ENCODE measurements at places on chromosomes 16 and 17.

DNA sequence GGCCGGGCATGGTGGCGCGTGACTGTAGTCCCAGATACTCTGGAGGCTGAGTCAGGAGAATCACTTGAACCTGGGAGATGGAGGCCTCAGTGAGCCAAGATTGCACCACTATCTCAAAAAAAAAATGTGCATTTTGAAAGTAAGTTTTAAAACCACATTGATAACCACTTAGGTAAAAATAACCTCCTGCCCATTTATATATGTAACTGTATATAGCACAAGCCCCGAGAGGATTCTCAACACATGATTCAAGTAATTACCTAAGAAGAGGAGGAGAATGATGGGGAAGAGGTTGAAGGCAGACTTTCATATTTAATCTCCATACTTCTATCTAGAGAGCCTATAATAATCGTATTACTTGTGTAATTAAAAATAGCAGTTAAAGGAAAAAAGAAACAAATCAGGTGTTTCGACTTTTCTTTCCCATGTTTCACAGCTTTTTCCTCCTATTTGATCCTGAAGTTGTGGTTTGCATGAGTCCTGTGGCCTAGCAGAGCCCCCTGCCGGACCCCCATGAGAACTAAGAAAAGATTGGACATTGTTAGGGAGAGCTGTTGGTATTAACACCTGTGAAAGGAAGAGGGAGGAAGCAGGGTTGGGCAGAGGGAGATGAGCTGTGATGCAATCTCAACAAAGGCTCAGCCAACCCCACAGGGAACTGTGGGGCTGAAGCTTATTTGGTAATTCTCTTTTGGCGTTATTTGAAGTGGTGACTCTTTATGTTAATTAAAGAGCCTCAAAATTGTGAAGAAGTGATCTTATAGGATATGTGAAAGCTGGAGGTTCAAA, 22.1 kb downstream of the PMFBP1 start:
- DNase-seq, result no peak

DNA sequence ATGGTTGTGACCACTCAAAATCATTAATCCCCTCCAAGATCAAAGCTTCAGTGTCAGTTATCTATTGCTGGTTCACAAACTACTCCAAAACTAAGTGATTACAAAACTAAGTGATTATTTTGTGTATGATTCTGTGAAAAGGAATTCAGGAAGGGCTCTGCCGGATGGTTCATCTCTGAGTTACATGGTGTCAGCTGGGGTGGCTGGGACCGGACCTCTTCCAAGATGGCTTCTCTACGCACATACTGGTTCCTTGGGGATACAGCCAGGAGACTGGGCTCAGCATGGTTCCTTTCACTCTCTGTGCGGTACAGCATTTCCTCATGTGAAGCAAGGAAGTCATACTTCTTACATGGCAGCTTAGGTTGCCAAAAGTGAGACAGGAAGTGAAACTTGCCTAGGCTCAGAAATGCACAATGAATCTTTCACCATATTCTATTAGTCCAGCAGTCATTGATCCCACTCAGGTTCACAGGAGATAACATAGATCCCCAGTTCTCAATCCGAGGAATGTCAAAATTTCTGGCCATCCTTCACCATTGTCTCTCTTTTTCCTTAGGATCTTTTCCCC, 97.9 kb upstream of the IRX6 start:
- DNase-seq, result no peak

GRCh38 chr17:6358131-6358530, 76.8 kb downstream of the AIPL1 start:
- DNase-seq, result no peak

GRCh38 chr17:3973495-3974137, 9.4 kb upstream of the ATP2A3 start:
- no peak for DNase-seq

- no peak for DNase-seq
Observed at GRCh38 chr17:27840688-27841087, 40.4 kb upstream of the NOS2 start.

- DNase-seq, result no peak
Observed at GRCh38 chr17:1882836-1883235, 53.0 kb downstream of the RPA1 start.

- no peak for DNase-seq
Observed at GRCh38 chr16:10937068-10937859, 5.0 kb downstream of the DEXI start.

DNA sequence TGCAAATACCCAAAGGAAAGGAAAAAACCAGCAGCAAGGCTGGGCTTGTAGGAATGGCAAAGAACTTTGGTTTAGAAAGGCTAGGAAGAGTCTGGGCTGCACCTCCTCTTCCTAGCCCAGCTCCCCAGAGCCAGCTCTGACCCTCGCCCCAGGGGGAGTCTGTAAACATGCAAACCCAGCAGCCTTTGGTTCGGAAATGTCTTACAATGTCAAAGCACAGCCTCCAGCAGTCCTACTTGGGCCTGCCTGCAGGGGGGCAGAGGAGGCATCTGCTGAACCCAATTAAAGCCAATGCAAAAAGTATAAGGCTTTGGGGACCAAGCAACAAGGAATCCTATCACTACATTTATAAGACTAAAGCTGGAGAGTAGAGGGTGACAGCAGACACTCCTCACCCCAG, 5.0 kb upstream of the FTSJ3 start:
- no peak for DNase-seq

- no peak for DNase-seq
Observed at GRCh38 chr17:33522623-33523022, 229.5 kb upstream of the ASIC2 start.

GRCh38 chr17:4293572-4293971, 29.8 kb upstream of the ANKFY1 start:
- DNase-seq, result no peak

- no peak for DNase-seq
Observed at GRCh38 chr16:17744921-17745572, 274.3 kb upstream of the XYLT1 start.

GRCh38 chr17:40309949-40310510, 1.1 kb downstream of the RARA start:
- no peak for DNase-seq

DNA sequence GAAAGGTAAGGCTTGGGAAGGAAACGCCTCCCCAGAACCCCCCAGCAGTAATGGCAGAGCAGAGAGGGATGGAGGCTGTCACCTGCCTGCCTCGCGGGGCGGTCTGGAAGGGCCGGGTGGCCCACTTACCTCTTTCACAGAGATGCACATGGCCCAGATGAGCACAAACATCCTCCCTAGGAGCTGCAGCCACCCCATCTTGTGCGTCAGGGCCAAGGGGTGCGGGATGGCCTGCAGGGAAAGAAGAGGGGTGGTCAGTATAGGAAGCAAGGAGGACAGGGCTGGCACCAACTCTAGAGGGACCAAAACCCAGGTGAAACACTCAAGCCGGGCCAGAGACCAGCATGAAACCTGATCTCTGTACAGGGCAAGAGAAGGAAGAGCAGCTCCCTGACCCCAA, 29.7 kb downstream of the TRPV3 start:
- DNase-seq, result no peak

DNA sequence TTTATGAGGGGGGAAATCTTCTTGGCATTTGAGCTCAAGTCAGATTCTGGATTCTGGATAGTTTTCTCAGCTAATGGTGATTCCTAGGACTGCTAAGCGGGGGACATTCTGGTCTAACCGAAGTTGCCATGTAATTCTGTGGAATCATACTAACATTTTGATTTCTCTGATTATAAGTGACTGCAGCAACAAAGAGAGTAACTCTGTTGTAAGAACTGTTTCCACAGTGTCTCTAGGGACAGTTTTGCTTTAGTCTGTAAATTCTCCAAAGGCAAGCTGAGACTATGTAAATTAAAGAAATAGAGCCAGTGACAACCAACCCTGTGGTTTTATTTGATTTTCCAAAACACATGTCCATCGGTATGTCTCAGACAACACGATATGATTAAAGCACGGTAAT, 286.2 kb downstream of the IRX3 start:
- DNase-seq, result no peak

DNA sequence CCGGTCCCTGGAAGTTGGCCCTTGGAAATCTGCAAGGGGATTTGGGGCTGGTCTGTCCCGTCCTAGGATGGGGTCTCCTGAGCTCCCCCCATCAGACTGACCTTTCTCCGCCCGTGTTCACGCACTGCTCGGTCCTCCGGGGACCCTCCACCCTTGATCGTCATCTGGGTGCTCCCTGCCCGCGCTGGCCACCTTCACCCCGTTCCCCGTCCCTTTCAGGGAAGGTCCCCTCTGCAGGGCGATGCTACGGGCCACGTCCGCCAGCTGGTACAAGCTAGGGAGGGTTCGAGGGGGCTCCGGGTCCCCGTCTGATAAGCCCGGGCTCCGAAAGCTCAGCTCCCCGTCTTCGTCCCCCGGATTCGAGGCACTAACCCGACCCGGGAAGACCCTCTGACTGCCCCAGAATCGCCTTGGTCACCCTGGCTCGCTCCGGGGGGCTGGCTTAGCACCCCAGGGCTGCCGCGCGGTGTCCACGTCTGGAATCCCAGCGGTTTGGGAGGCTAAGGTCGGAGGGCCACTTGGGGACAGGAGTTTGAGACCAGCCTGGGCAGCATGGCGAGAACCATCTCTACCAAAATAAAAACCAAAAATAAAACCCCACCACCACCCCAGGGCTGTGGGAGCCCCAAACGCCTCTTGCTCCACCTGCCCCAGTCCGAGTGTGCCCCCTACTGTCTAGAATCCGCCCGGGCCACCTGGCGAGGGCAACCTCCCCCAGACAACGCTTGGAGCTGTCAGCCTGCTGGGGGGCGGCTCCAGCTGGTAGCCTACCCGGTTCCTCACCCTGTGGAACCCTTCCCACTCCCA, 1.1 kb upstream of the SLC43A2 start:
- DNase-seq, result peak; percentile 85

DNA sequence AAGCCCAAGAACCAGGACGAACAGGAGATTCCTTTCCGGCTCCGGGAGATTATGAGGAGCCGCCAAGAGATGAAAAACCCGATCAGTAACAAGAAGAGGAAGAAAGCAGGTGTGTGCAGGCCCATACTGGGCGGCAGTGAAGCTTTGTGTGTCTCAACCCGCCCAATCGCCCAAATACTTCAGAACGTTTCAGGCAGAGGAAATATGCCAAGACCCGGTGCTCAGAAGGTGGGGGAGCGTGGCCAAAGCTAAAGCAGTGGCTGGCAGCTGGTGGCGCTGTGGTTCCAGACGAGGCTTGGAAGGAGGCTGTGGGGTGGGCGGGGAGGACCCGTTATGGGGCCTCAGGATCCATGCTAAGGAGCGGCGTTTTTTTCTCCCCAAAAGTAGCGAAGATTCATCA, 1.2 kb downstream of the CCDC137 start:
- DNase-seq, result no peak

DNA sequence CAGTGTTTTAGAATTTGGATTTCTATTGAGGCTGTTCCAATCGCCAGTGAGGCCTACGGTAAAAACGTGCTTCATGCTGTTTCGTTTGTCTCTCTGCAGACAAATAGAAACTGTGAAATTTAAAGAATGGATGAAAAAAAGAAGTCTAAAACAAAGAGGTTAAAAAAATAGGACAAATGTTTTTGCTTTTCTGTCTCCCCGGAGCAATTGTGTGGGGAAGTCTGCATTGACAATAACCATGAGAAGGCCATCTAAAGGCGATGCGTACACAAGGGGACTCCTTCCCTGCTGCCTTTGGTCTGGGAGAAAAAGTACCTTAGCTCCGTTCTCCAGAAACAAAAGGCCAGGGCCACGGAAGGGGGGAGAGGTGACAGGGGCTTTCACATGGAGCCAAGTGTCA, 4.6 kb upstream of the ZFHX3 start:
- DNase-seq, result no peak

- DNase-seq, result no peak
Observed at GRCh38 chr16:85195900-85196772, 83.9 kb upstream of the CIBAR2 start.

- no peak for DNase-seq
Observed at GRCh38 chr17:79864147-79864546, 24.9 kb upstream of the CBX4 start.

DNA sequence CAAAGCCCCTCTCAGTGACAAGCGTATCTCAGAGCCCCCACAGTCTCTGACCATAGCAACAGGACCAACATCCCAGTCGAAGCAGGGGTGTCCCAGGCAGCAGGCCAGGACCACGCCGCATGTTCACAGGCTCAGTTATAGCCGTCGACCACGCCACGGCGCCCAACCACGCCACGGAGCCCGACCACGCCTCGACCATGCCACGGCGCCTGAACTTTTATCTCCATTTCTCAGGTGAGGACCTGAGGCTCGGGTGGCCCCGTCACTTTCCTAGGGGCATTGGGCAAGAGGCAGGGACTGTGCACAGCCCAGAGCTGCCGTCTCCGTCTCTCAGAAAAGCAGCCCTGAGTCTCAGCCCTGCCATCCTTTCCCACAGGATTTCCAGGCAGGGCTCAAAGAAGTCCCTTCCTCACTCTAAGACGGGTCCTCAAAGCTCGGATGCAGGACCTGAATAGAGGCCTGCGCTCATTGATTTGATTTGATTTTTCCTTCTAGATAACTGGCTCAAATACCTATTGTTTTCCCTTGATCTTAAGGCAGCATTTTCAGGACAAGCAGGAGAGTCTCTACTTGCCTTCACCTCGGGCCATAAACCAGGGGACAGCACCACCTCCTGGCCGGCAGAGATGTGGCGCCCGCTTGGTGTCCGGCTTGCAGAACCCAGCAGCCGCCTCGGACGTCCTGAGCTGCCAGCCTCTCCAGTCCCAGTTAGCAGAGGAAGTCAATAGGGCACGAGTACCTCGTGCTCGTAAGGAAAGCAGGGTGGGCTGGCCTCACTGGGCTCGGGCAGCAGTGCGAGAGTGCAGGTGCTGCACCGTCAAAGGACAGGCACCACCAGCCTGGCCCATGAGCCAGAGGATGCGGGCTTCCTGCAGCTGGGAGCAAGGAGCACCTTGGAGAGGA, 38.8 kb downstream of the C16orf95 start:
- peak; percentile 60 for DNase-seq

DNA sequence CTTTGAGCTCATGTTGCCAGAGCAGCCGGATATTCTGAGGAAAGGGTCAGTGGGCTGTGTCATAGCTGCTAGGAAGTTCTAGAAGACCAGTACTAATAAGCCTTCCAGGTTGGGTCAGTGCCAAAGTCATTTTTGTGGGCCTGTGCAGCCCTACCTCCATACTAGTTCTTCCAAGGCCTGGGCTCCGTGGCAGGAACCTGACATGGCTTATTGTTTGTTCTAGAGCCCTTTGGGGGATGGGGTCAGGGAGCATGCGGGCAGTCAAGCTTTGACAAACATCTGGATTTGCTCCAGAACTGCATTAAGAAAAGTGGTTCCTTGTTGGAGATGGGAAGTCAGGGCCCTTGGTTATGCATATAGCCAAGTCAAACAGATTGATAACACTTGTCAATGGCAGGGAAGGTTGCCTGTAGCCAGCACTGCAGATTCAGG, 7.6 kb downstream of the ALKBH5 start:
- DNase-seq, result no peak

- DNase-seq, result no peak
Observed at GRCh38 chr17:6823011-6823442, 8.5 kb downstream of the TEKT1 start.
